ENCODE measurements at places on chromosomes 6 and 20. TPM values are rescaled to one million over a fixed set of nuclear protein-coding genes. Genes with fewer than 3 reads are reported as not detected.

GRCh38 chr20:57795342-57795697 is 85.5 kb upstream of the PMEPA1 start:
- DNase-seq, result no peak
- no peaks in the 10 kb centered on the region for H3K27me3 ChIP-seq
- H3K4me3 ChIP-seq, result no peak overlapping the region
- H3K27ac ChIP-seq, result no peak overlapping the region
- H3K4me1 ChIP-seq, result no peaks in the 10 kb centered on the region

DNA sequence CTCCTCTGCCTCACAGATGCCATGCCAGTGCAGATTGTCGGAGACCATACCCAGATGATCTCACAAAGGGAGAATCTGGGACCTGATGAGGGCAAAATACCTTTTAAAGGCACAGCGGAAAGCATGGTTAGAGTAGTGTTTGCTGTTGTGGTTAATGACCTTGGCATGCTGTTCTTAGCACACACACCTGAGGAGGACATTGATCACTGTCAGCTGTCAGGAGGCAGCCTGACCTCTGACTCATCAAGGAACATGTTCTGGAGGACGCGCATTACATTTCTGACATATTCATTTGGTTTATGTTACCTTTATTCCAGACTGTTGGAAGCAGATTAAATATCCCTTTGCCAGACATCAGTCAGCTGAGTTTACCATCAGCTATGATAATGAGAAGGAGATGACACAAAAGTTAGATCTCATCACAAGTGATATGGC is 57.1 kb downstream of the GOPC start:
- H3K4me1 ChIP-seq, result no peaks in the 10 kb centered on the region
- H3K4me3 ChIP-seq, result no peak overlapping the region
- H3K27me3 ChIP-seq, result no peaks in the 10 kb centered on the region
- DNase-seq, result no peak
- H3K36me3 ChIP-seq, result no peaks in the 10 kb centered on the region
- H3K27ac ChIP-seq, result no peak overlapping the region

DNA sequence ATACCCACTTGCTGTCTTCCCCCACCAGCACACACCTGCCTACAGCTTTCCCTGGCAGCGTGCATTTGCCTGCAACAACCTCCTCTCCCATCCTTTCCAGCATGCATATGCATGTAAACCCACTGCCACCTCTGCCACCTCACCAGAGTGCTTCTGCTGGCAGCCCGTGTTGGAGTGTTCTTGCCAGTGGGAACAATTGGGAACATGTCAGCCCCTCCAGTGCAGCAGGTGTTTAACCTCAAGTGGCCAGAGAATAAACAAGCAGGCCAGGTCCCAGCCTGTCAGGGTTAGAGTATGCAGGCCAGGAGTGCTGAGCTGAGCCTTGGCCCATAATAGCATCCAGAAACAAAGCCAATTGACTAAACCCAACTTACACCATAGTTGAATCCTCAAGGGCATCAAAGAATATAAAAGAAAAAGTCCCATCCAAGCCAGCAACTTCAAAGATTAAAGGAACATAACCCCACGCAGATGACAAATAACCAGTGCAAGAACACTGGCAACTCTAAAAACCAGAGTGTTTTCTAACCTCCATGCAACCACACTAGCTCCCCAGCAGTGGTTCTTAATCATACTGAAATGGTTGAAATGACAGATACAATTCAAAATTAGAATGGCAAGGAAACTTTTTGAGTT is 1212.1 kb upstream of the CITED2 start:
- H3K27ac ChIP-seq, result no peak overlapping the region
- H3K4me1 ChIP-seq, result no peaks in the 10 kb centered on the region
- H3K27me3 ChIP-seq, result no peaks in the 10 kb centered on the region
- H3K36me3 ChIP-seq, result no peaks in the 10 kb centered on the region
- no peak for DNase-seq

DNA sequence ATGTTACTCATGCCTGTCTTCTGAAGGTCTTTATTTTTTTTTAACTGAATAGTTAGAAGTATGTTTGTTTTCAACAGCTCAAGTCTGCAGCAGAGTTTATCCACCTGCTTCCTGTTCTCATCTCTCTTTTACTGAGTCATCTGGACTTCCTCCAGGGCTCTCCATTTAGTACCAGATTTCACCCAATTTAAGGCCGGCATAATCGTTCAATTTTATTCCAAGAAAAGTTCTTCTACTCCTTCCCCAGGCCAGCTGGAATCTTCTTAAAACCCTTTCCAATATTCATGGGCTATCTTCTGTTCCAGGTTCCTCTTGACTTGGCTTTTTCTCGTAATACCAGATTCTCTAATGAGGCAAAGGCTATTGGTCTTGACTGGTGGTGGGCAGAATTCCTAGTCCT is 79.0 kb upstream of the LAMA2 start:
- DNase-seq, result no peak
- H3K27ac ChIP-seq, result no peak overlapping the region
- no peaks in the 10 kb centered on the region for H3K36me3 ChIP-seq
- no peaks in the 10 kb centered on the region for H3K27me3 ChIP-seq
- H3K4me3 ChIP-seq, result no peak overlapping the region

- H3K4me1 ChIP-seq, result no peaks in the 10 kb centered on the region
- no peaks in the 10 kb centered on the region for H3K27me3 ChIP-seq
- peak within 1 kb of the TSS; percentile 72 for H3K4me3 ChIP-seq
- DNase-seq, result peak; percentile 56
These were observed at the start of gene LAMA4 for GRCh38 chr6:112253841-112254816. Gene LAMA4, minus strand, starts transcription at chr6:112254567. Its CDS starts 417 bp downstream, at chr6:112254150.

DNA sequence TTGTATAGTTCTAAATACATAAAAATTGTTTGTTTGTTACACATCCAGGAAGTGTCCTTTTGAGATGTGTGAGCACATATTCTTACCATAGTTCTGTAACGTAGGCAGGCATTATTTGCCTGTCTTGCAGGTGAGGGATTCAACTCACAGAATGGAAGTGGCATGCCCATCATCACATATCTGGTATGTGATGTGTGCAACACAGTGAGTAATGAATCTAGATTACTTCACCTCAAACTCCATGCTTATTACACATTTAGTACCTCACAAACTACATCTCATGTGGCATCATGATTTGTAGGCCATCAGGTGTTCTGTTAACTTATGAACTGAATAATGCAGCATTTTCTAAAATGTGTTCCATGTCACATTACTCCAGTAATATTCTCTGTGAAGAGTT is 181.6 kb downstream of the PLCB4 start:
- no peak for DNase-seq
- H3K27me3 ChIP-seq, result no peaks in the 10 kb centered on the region
- no peaks in the 10 kb centered on the region for H3K36me3 ChIP-seq
- H3K4me3 ChIP-seq, result no peak overlapping the region
- no peaks in the 10 kb centered on the region for H3K4me1 ChIP-seq
- H3K27ac ChIP-seq, result no peak overlapping the region

DNA sequence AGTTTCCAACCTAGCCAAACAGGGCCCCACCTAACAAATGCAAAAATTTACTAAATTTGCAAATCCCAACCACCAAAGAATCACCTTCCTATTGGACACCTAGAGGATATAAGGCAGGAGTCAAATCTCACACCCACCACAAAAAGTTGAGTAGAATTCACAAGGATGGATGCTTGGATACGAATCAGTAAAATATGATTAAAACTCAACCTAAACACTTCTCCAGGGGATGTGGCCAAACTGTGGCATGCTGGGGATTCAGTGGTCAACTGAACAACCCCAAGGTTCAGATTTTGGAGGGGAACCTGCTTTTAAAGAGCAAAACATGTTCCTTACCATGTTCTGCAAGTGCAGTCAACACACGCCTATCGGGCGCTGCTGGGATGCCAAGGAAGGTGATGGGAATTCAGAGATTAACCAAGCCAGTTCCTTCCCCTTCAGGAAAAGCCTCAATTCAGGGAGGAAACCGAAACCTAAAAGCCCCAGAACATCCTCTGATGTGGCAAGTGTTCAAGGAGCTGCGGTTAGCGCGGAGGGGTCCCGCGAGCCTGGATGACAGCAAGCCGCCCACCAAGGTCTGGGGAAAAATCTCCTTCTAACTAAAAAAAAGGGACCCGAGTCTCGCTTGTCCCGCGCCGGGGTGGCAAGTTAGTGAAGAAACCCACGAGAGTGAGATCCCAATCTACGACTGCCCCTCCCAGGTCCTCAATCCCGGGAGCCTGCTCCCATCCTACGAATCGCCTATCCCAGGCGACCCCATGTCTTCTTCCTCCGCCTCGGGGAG is 902 bp downstream of the SAMHD1 start:
- no peak for DNase-seq
- H3K27me3 ChIP-seq, result no peaks in the 10 kb centered on the region
- H3K36me3 ChIP-seq, result no peaks in the 10 kb centered on the region
- H3K4me1 ChIP-seq, result no peaks in the 10 kb centered on the region
- peak overlapping the region; percentile 97 for H3K4me3 ChIP-seq

DNA sequence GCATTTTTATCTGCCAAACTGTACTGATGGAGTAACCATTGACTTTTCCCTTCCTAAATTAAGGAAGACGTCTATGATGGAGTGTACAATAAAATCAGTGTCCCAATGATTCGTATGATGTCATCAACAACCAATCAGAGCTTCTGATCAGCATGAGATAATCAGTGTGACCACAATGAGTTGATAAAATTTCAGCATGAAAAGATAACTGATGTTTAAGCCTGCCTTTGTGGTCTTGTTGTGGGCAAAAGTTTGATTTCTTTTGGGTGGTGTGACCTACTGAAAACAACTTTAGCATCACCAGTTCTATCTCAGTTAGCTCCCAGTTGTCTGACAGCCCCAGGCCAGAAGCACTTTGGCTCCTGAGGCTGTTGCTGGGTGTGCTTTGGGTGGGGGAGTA is 3.3 kb downstream of the PCIF1 start:
- H3K4me3 ChIP-seq, result no peak overlapping the region
- DNase-seq, result no peak
- H3K36me3 ChIP-seq, result peaks cover 10% of the 10 kb centered on the region
- no peak overlapping the region for H3K27ac ChIP-seq
- H3K4me1 ChIP-seq, result no peaks in the 10 kb centered on the region
- H3K27me3 ChIP-seq, result no peaks in the 10 kb centered on the region

DNA sequence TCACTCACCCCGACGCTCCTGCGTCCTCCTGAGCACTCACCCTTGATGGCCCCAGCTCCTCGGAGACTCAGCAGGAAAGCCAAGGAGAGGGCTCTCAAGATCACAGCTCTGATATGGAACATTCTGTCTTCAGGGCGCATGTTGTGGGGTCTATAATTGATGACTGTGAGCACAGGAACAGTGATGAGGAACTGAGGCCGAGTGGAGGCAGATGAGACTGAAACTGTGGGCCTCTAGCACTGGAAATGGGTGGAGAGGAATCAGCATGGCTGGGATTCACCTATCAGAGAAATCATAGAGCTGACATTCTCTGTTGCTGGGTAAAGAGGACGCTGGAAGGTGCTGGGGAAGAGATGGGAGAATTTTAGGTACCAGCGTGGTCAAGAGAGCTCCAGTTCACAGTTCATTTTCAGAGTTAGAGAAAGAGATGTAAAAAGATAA is at the start of gene HLA-DPA1:
TSS of gene HLA-DPA1 (minus strand) at position 219 of the 441 bp plus-strand sequence.
- DNase-seq, result no peak
- no peaks in the 10 kb centered on the region for H3K27me3 ChIP-seq
- peak within 1 kb of the TSS; percentile 20 for H3K27ac ChIP-seq
- no peaks in the 10 kb centered on the region for H3K4me1 ChIP-seq

DNA sequence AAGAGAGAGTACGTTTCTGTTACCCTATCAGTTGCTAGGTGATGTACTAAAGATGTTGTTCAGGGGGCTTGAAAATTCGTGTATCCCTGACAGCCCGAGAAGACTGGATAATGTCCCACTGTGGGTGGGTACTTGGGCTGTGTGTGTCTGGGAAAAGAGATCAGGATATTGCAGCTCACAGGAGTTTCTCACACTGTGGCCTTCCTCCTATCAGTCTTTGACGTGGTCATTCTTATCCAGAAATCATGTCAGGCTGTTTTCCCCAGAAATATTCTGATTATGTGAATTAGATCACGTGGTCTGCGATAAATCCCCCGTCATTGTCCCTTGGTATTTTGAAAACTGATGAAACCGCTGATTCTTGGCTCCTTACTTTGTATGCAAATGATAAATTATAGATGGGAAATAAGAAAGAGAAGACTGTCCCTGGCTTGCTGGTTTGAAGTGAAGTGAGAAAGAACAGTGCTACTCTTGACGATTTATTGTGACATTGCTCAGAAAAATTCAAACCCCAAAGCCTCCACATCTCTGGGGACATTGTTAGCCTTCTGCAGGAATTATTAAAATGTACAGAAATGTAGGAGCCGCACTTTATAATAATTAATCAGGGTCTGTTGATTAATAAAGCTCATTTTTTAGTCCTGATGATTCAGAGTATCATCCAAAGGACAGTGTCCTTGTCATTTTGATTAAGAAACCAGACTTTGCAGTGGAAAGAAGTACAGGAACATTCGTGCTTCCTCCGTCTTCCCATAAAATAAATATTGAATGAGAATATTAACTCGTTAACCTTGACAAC is 167.5 kb upstream of the TSHZ2 start:
- H3K4me3 ChIP-seq, result no peak overlapping the region
- no peaks in the 10 kb centered on the region for H3K36me3 ChIP-seq
- H3K27ac ChIP-seq, result no peak overlapping the region
- no peak for DNase-seq

- no peaks in the 10 kb centered on the region for H3K4me1 ChIP-seq
- H3K27ac ChIP-seq, result no peak overlapping the region
- peak; percentile 55 for DNase-seq
- H3K4me3 ChIP-seq, result no peak overlapping the region
These were observed 78.5 kb upstream of the PHACTR1 start for GRCh38 chr6:12637960-12638641.

- H3K36me3 ChIP-seq, result no peaks in the 10 kb centered on the region
- no peak overlapping the region for H3K4me3 ChIP-seq
- peak overlapping the region; percentile 45 for H3K27ac ChIP-seq
- H3K27me3 ChIP-seq, result no peaks in the 10 kb centered on the region
These were observed 268.8 kb downstream of the BTBD9 start for GRCh38 chr6:38370653-38371601.

DNA sequence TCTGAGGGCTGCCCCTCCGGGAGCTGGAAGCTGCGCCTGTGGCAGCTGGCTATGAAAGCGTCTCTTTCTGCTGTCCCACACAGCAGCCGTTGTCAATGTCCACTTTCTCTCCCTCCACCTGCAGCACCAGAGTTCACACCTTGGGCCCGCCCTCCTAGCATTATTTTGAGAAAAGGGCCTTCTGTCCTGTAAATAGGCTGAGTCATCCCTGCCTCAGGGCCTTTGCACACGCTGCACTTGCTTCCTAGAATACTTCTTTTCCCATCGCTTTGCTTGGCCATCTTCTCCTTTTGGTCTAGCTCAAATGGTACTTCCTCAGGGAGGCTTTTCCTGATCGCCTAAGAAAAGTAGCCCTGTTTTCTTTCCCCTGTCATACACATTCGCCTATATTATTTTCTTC is 69.3 kb upstream of the ZNFX1 start:
- H3K4me3 ChIP-seq, result no peak overlapping the region
- H3K4me1 ChIP-seq, result no peaks in the 10 kb centered on the region
- no peaks in the 10 kb centered on the region for H3K27me3 ChIP-seq
- no peak for DNase-seq
- no peaks in the 10 kb centered on the region for H3K36me3 ChIP-seq
- H3K27ac ChIP-seq, result no peak overlapping the region

CD93 gene
- total RNA-seq, result 36.5 TPM

WASF1 gene
- 19.7 TPM for total RNA-seq

RALGAPA2 gene
- 46.0 TPM for total RNA-seq

MUCL3 gene
- not detected for total RNA-seq

TMC2 gene
- total RNA-seq, result 0.15 TPM

LCA5 gene
- total RNA-seq, result 15.2 TPM

LY86 gene
- total RNA-seq, result 3.4 TPM

FHL5 gene
- total RNA-seq, result 25.0 TPM

RIPOR3 gene
- 4.5 TPM for total RNA-seq
